Activated CD4-positive, alpha-beta T cell treated with anti-CD3 and anti-CD28 coated beads for 36 hours (primary cell): ENCODE measurements at places on chromosomes 5 and 9.

GRCh38 chr5:88722546-88723073, 160.4 kb downstream of the MEF2C start:
- H3K4me3 ChIP-seq: no peak overlapping the region
- peaks cover 17% of the 10 kb centered on the region for H3K27me3 ChIP-seq
- H3K4me1 ChIP-seq: no peaks in the 10 kb centered on the region
- no peak for DNase-seq

- no peak overlapping the region for H3K27ac ChIP-seq
- DNase-seq: no peak
- no peaks in the 10 kb centered on the region for H3K4me1 ChIP-seq
- no peaks in the 10 kb centered on the region for H3K36me3 ChIP-seq
- H3K4me3 ChIP-seq: no peak overlapping the region
Measured at GRCh38 chr9:19550009-19550408, 141.2 kb downstream of the ACER2 start.

GRCh38 chr9:4837261-4838188, 44.8 kb downstream of the RCL1 start:
- H3K4me3 ChIP-seq: no peak overlapping the region
- peaks cover 62% of the 10 kb centered on the region for H3K4me1 ChIP-seq
- H3K27me3 ChIP-seq: no peaks in the 10 kb centered on the region
- no peak overlapping the region for H3K27ac ChIP-seq

DNA sequence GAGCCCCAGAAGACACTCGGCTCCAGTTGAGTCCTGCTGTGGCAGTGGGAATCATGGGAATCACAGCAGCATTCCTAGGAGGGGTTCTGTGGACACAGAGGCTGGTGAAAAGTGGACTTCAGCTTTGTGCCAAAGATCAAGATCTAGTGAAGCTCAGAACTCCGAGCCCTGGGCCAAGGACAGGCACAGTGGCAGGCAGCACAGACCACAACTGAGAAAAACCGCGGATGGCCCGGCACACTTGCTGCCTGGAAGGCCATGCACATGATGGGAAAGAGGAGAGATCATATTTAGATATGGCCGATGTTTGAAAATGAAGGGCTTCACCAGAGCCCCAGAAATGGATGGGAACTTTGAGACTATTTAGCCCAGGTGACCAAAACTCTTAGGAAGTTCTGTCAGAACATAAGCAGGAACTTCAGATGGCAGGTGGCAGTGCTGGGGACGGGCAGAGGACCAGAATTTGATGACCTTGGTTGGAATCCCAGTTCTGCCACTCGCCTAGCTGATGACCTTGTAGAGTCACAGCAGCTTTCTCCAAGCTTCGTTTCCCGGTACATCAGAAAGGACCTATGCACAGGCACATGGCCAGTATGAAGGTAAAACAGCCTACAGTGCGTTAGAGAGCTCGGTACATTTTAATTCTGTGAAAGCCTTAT, 18.0 kb downstream of the BARHL1 start:
- H3K4me1 ChIP-seq: no peaks in the 10 kb centered on the region
- H3K27ac ChIP-seq: no peak overlapping the region
- H3K4me3 ChIP-seq: no peak overlapping the region
- no peak for DNase-seq
- no peaks in the 10 kb centered on the region for H3K27me3 ChIP-seq

DNA sequence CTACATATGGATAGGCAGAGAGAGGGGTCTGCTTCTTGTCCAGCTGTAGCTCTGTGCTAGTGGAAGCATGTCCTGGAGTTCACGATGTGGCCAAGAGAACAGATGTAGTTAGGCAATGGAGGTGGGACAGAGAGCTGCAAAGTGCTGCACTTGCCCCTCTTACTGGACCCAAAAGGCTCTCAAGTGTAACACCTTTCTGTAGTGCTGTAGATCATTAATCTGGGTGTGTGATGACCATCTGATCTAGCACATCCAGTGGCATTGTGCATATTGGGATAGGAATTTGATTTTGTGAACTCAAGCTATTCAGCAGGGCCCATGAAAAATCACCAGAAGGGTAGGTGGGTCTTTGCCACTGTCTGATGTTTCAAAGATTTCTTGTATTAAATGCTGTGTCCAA, 151.4 kb downstream of the KDM4C start:
- H3K4me1 ChIP-seq: peaks cover 4% of the 10 kb centered on the region
- no peak overlapping the region for H3K27ac ChIP-seq
- DNase-seq: no peak
- no peak overlapping the region for H3K4me3 ChIP-seq

DNA sequence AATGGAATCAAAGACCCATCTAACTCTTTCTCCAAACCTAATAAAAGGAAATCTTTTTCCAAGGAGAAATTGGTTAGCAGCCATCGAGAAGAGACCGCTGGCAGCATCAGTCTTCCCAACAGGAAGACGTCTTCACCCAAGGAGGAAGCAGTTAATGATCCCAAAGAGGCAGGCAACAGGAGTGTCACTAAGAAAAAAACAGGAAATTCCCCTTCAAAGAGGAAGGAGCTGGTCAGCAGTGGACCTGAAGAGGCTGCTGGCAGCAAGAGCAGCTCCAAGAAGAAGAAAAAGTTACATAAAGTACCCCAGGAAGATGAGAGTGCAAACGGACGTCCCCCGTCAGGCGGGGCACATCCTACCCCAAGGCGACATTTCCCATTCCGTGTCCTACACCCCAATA, 143.7 kb downstream of the ELAVL2 start:
- H3K36me3 ChIP-seq: no peaks in the 10 kb centered on the region
- H3K4me1 ChIP-seq: no peaks in the 10 kb centered on the region

GRCh38 chr9:84229191-84229590, 111.4 kb downstream of the SLC28A3 start:
- no peaks in the 10 kb centered on the region for H3K4me1 ChIP-seq
- no peaks in the 10 kb centered on the region for H3K36me3 ChIP-seq
- no peak overlapping the region for H3K27ac ChIP-seq
- peaks cover 5% of the 10 kb centered on the region for H3K27me3 ChIP-seq

- no peak overlapping the region for H3K4me3 ChIP-seq
- peaks cover 5% of the 10 kb centered on the region for H3K4me1 ChIP-seq
- no peaks in the 10 kb centered on the region for H3K27me3 ChIP-seq
- no peaks in the 10 kb centered on the region for H3K36me3 ChIP-seq
- peak; percentile 8 for DNase-seq
- no peak overlapping the region for H3K27ac ChIP-seq
Measured at GRCh38 chr5:39360471-39361111, 3.7 kb downstream of the C9 start.

DNA sequence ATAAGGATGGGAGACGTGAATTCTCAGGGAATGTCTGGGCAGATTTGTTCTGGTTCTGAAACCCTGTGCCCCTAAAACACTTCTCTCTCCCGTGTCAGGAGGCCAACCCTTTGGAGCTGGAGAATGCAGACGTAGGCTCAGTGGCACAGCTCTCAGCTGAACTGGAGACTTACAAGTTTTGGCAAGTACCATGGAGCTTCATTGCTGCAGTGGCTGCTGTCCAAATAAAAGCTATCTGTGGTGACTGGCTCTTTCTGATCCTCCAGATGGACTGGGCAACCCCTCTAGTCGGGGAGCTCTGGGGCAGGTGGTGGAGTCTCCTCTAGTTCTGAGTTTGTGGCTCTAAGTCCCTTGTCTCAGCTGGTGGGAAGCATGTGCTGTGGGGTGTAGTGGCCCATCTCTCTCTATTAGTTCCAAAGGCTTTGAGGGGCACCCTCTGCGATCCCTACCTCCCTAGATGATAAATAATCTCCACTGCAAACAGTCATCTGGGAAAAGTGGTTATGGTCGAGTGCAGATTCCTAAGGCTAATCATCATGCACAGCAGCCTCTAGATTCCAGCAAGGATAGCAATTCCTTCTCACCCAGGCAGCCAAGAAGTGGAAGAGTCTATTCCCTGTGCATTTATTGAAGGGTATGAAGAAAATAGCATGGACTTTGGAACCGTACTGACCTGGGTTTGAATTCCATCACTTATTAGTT, 204.2 kb upstream of the KLF4 start:
- no peaks in the 10 kb centered on the region for H3K36me3 ChIP-seq
- H3K27me3 ChIP-seq: peaks cover 2% of the 10 kb centered on the region
- H3K4me3 ChIP-seq: no peak overlapping the region
- no peak overlapping the region for H3K27ac ChIP-seq
- no peaks in the 10 kb centered on the region for H3K4me1 ChIP-seq
- no peak for DNase-seq

DNA sequence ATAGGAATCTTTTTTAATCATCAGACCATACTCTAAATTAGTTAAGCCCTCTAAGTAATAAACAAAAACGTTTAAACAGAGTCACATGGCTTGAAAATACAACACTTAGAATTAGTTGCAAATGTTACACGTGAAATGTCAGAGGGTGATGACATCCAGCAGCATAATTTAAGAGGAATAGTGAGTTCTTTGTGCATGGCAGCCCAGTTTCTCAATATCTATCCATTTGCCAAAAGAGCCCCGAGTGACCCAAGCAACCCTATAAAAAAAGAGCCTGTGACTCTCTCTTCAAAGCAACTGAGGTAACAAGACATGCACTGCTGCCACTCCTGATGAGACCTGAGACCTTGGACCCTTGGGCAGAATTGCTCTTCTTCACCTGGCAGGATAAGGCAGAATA, 96.9 kb upstream of the RASA1 start:
- no peak overlapping the region for H3K27ac ChIP-seq
- H3K4me1 ChIP-seq: no peaks in the 10 kb centered on the region
- H3K4me3 ChIP-seq: no peak overlapping the region
- DNase-seq: no peak

- peaks cover 15% of the 10 kb centered on the region for H3K4me1 ChIP-seq
- H3K27me3 ChIP-seq: no peaks in the 10 kb centered on the region
- H3K27ac ChIP-seq: no peak overlapping the region
- no peak overlapping the region for H3K4me3 ChIP-seq
- no peak for DNase-seq
- H3K36me3 ChIP-seq: peaks cover 6% of the 10 kb centered on the region
Measured at GRCh38 chr9:77891128-77891800, 140.3 kb downstream of the GNAQ start.

DNA sequence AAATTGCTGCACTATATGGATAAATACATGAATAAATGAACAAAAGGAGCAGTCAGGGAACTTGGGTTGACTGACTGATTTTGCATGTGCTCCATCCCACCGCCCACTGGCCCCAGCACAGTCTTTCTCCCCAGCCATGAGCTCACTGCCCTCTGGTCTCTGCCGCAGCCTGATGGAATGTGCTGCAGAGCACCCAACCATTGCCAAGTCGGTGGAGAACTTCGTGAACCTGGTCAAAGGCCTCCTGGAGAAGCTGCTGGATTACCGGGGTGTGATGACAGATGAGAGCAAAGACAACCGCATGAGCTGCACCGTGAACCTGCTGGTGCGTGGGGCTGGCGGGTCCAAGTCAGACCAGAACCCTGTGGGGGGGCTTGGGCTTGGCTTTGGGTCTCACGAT, 53.9 kb upstream of the INSYN2B start:
- H3K27me3 ChIP-seq: no peaks in the 10 kb centered on the region
- H3K36me3 ChIP-seq: peaks cover 17% of the 10 kb centered on the region
- no peak overlapping the region for H3K4me3 ChIP-seq
- H3K27ac ChIP-seq: no peak overlapping the region
- DNase-seq: no peak

DNA sequence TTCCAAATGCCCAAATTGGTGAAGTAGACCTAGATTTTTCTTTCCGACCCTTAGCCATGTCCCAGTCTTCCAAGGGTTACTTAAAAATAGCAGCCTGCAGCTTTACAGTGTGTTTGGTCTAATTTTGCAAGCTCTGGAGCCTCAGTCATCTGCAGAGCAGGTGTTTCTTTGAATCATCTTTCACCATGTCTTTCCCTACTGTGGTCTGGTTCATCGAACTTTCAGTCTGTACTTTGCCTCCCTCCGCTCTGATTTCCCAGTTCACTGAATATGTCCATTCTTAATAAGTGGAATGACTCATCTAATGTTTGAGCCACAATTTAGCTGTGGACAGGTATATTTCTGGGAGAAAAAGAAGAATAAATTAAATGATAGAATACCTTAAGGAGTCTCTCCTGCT, 1060.7 kb downstream of the EFNA5 start:
- H3K36me3 ChIP-seq: no peaks in the 10 kb centered on the region
- H3K27ac ChIP-seq: no peak overlapping the region
- no peaks in the 10 kb centered on the region for H3K27me3 ChIP-seq
- DNase-seq: no peak
- H3K4me3 ChIP-seq: no peak overlapping the region

DNA sequence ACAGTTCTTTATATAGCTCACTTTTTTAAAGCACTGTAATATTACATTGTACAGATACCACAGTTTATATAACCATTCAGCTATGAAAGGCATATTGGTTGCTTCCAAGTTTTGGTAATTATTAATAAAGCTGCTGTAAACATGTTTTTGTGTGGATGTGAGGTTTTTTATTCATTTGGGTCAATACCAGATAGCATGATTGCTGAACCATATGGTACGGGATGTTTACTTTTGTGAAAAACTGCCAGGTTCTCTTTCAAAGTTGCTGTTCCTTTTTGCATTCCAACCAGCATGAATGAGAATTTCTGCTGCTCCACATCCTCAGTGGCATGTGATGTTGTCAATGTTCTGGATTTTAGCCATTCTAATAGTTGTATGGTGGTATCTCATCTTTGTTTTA, 439.6 kb upstream of the NMUR2 start:
- H3K4me1 ChIP-seq: no peaks in the 10 kb centered on the region
- DNase-seq: no peak
- no peak overlapping the region for H3K27ac ChIP-seq
- H3K27me3 ChIP-seq: no peaks in the 10 kb centered on the region
- no peak overlapping the region for H3K4me3 ChIP-seq

- no peak overlapping the region for H3K4me3 ChIP-seq
- no peak for DNase-seq
- H3K4me1 ChIP-seq: no peaks in the 10 kb centered on the region
Measured at GRCh38 chr9:126155756-126156664, 170.6 kb upstream of the MVB12B start.

- H3K4me1 ChIP-seq: peaks cover 2% of the 10 kb centered on the region
- no peak for DNase-seq
- H3K36me3 ChIP-seq: no peaks in the 10 kb centered on the region
- H3K27me3 ChIP-seq: peaks cover 5% of the 10 kb centered on the region
Measured at GRCh38 chr5:58898538-58898937, 315.7 kb downstream of the RAB3C start.

DNA sequence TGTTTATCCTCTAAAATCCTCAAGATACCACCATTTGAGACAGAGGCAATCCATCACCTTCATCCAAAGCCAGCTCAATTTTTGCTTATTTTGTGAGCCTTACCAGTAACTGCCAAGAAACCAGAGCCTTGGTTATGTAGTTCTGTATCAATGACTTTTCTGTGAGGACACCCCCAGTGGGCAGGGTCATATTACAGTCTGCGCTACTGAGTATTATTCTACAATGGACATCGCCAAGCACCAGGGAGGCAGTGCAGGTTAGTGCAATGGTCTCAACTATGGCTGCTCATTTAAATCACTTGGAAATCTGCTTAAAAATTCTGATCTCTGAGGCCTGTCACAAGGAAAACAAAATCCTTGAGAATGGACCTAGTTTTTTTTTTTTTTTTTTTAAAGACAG, 90.5 kb upstream of the NIPAL4 start:
- no peaks in the 10 kb centered on the region for H3K27me3 ChIP-seq
- peaks cover 51% of the 10 kb centered on the region for H3K36me3 ChIP-seq
- DNase-seq: no peak
- peaks cover 14% of the 10 kb centered on the region for H3K4me1 ChIP-seq
